ENCODE measurements at places on chromosomes 11 and 22.
A peak's percentile ranks its signal among the peaks of the same experiment; 100 is the strongest.

DNA sequence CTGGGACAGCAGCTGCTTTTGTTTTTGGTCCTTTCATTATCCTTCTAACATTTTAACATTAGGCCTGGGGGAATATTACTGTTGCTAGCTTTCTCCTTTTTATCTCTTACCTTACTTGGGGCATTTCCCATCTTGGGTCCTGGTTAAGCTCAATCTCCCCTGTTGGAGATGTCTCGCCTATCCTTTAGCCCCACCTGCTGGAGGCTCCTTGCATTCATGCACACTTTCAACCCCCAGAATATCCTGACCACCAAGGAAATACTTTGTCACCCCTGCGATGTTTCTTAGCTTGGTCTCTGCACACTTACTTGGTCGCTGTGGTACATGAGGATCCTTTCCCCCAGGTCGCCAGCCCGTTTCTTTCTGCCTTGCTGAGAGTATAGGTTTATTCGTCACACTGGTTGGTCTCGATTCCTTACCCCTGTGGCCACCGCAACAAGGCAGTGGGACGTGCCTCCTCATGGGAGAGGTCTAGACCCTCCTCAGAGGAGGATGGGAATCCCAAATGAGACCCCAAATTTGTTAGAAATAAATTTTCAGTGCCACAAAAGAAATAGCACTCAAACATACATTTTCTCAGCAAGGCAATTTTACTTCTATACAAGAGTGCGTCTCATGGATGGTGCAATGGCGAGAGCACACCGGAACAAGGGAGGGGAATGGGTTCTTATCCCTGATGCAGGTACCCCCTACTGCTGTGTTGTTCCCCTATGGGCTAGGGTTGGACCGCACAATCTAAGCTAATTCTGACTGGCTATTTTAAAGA is 5.4 kb upstream of the TXN2 start:
- DNase-seq, result no peak

GRCh38 chr11:1748636-1749394 is 1.6 kb downstream of the IFITM10 start:
- DNase-seq, result no peak

DNA sequence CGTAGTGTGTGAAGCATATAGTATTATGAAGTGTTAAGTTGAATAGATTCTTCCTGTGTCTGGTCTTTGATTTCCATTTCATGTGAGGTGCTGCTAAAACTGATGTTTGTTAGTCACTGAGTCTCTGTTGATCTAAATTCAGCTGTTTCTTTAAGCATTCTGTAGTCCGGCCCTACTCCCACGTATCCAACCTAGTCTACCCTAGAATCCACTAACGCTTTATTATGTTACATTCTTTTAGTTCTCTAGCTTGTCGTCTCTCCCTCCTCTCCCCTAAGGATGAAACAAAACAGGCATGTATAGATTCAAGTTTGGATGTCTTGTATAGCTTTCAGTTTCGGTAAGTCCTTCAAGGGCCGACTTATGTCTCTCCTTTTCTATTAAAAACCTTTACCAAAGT is 4.1 kb downstream of the WEE1 start:
- DNase-seq, result no peak

DNA sequence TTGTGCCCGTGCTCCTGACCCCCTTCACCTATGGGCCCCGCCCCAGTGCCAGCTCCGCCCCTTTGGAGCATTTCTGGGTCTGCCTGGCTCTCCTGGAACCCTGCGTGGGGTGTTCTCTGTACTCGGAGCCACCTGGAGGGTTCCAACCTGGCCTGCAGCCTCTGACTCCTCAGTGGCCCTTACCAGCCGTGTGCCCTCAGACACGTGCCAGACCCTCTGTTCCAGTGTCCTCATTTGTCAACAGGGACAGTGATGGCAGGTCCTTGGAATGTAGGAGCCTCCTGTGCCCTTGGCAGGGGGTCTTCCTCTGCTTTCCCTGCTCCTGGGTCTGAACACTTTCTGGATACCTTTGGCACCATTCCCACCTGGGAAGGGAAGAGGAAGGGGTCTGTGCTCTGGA is 96.4 kb downstream of the CACNA1I start:
- DNase-seq, result no peak

GRCh38 chr11:86120807-86121206 is 51.9 kb upstream of the PICALM start:
- no peak for DNase-seq

DNA sequence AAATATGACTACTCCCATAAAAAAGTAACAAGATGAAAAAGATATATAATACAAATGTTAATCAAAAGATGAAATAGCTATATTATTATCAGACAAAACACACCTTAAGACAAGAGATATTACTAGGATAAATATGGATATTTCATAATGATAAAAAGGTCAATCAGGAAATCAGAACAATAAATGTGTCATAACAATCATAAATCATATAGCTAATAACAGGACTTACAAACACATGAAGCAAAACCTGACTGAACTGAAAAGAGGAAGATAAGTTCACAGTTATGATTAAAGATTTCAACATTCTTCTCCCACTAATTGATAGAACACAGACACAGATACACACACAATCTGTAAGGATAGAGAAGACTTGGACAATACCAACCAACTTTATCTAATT is 47.2 kb downstream of the EIF3M start:
- DNase-seq, result no peak

DNA sequence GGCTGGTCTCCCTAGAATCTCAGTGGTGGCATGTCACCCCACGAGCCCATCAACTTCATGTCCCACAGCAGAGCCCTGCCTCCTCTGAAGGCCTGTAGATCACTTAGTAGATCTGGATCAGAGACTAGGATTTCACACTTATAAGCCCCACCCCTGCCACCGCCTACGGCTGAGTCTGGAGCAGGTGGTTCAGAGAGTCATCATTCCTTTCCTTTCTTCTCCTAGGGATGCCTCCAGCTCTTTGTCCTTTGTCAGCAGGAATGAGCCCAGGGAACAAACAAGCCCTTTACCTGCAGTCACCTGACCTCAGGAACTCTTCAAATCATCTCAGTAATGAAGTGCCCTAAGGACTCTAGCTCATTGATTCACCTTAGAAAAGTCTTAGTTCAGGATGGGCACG is 37.8 kb downstream of the SCGB1A1 start:
- no peak for DNase-seq

GRCh38 chr11:118914178-118914918 is 11.4 kb downstream of the BCL9L start:
- no peak for DNase-seq

GRCh38 chr11:64078905-64079304 is 43.2 kb downstream of the FLRT1 start:
- DNase-seq, result no peak

DNA sequence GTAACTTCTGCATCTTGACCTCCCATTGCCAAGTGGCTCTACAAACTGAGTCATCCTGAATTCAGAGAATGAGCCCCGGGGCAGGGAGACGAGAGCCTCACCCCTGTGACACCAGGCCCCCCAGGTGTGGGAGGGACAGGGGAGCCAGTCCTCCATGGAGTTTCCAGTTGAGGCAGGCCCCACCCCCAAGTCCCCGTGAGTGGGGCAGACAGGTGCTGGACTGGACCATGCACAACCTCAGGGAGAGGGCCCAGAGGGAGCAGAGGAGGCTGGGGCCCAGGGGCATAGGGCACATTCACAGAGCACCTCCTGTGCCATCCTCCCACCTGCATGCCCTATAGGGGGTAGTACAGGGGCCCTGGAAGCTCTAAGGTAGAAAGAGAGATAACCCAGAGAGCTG is 180.8 kb downstream of the BRD1 start:
- no peak for DNase-seq

GRCh38 chr11:30387891-30388861 is 65.3 kb downstream of the ARL14EP start:
- no peak for DNase-seq

GRCh38 chr11:11717064-11717725 is 95.4 kb upstream of the GALNT18 start:
- DNase-seq, result peak; percentile 98

GRCh38 chr22:50307890-50308596 is 597 bp upstream of the PLXNB2 start:
- DNase-seq, result no peak

DNA sequence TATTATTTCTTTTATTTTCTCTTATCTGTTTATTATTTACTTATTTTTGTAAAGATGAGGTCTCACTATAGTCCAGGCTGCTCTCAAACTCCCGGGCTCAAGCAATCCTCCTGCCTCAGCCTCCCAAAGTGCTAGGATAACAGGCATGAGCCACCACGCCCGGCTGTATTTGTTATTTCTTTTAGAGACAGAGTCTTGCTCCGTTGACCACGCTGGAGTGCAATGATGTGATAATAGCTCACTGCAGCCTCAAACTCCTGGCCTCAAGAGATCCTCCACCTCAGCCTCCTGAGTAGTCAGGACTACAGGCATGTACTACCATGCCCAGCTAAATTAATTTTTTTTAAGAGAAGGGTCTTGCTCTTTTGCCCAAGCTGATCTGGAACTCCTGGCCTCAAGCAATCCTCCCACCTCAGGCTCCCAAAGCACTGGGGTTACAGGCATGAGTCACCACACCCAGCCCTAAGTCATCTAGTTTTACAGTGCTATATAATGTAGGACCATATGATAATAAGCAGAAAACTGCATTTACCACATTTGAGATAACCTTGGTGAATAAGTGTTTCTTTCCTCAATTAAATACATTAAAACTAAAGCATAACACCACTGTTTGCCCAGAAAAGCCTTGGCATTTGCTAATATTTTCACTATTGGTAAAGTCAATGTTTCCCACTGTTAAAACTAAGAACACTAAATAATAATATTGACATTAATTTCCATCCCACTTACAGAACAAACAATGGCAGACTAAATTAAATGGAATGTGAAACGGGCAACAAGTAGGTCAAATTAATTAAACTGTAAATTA is 127.5 kb downstream of the SIK3 start:
- DNase-seq, result no peak

GRCh38 chr22:48558606-48559402 is 1268.9 kb downstream of the BRD1 start:
- no peak for DNase-seq

- no peak for DNase-seq
Measured at GRCh38 chr11:109789901-109790300, 303.3 kb upstream of the ZC3H12C start.

DNA sequence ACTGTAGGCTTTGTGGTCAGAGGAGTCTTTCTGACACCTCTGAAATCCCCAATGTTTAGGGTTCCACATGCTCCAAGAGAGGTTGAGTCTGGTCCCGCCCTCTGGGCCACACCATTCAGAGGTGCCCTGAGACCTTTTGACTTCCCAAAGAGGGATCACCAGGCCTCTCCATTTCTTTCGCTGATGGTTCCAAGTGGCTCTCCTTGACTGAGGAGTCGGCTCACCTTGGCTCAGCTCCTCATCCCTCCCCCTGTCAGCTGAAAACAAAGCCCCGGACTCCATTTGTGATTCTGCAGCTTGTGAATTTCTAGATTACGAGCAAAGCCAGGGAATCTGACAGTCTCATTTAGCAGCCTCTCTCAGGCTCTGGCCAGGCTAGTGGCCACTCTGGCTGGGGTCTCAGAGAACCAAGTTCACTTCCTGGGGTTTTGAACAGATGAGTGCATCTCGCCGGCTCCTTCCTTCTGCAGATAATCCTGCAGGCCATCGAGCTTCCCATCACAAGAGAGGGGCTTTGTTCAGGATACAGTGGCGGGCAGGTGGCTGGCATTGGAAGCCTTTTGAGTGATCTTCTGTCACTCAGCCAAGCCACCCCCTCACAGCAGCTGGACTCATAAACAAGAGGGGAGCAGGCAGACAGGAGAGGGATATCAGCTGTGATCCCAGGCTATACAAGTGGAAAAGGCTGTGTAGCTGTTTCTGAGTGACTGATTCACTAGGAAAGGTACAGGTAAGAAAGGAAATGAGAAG is 102.9 kb downstream of the TRIM29 start:
- DNase-seq, result no peak

DNA sequence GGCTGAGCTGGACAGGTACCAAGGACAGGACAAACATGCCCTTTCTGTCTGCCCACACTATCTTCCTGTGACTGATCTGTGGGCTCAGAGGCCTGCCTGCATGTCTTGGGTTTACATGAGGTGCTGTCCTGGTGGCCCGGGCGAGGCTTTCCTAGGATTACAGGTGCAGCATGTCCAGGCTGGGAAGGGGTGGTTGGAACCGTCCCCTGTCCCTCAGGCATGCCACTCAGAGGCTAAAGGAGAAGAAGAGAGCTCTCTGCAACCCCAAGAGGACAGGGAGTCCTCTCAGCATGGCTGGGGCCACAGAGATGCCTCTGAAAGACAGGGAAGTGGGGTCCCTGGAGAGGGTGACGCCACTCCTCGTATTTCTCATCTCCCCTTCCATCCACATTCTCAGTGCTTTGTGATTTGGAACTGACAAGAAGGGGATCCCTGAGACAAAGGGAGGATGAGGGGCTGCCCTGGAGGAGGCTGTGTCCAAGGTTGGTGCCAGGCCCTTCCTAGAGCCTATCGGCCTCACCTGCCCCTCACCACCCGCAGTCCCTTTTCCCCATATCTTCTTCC is 64.6 kb upstream of the LMO1 start:
- no peak for DNase-seq

- no peak for DNase-seq
Measured at GRCh38 chr11:81674211-81674610, 1059.5 kb downstream of the FAM181B start.

DNA sequence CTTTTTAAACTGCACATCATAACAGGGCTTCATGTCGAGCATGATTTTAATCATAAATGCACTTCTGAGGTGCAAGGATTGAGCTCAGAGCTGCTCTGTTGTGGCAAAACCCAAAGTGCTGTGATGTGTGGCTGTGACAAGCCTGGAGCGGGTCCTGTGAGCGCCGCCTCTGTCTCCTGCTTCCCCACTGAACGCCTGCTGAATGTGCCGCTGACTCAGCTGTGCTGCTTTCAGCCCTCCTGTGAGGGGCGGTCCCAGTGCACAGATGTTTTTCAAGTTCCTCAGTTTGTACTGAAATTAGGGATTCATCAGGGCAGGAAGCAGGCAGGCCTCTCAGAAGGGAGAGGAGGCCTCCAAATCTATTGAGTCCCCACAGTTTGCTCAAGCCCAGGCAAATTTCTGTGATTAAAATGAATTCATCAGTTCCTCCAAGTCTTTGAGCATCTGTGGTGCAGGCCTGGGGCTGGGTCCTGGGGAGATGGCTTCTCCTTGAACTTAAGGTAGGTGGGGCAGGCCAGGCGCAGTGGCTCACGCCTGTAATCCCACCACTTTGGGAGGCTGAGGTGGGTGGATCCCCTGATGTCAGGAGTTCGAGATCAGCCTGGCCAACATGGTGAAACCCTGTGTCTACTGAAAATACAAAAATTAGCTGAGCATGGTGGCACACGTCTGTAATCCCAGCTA is 3.0 kb upstream of the GTSE1 start:
- peak; percentile 15 for DNase-seq

GRCh38 chr22:46053563-46054090 is 76.7 kb upstream of the WNT7B start:
- DNase-seq, result peak; percentile 58

Data from foreskin keratinocyte (primary cell).